ENCODE measurements at places on chromosomes 1 and 21.

GRCh38 chr1:236024641-236025040 is 40.2 kb downstream of the NID1 start:
- no peak for DNase-seq

DNA sequence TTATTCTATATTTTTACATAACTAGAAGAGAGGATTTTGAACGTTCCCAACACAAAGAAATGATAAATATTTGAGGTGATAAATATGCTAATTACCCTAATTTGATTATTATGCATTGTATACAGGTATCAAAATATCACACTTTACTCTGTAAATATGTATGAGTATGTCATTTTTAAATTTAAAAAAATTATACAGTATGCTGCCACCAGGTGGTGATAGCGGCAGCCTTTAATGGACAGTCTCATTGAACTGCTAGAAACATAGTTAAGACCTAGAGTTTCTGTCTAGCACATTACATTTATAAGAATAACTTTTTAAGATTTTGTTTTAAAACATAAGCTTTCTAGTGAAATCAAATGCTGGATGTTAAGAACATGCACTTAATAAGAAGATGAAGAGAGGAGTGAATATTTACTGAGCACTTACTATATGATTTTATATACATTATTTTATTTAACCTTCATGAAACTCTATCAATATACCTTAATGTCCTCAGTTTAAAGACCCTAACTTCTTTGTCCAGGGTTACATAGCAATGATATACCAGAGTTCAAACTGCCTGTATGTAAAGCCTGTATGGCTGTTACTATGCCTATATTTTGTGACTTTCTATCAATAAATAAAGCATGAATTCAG is 207.1 kb downstream of the NUF2 start:
- DNase-seq, result no peak

- no peak for DNase-seq
These were observed 90.9 kb downstream of the LRRC8C start for GRCh38 chr1:89723863-89724262.

DNA sequence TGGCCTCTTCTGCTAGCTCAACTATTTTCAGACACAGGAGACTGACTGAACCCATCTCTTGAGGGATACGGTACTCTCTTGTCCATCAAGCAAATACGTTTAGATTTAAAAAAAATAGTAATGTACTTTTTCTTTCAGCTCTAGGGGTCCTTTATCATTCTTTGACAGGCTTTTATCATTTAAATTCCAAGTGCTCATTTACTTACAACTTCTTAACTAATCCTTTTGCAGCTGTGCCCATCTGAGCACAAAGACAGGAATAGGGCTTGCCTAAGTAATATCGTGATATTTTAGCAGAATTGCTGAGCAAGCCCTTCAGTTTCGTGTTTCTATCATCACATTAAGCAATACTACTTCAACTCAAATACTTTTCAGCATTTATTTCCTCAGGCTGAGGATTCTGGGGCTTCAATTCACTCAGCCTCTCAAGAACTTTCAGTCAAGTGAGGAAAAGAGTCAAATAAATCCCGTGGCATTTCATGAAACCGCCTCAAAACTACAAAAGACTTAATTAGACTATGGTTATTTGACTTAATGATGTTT is 317.6 kb downstream of the BACH1 start:
- DNase-seq, result no peak

DNA sequence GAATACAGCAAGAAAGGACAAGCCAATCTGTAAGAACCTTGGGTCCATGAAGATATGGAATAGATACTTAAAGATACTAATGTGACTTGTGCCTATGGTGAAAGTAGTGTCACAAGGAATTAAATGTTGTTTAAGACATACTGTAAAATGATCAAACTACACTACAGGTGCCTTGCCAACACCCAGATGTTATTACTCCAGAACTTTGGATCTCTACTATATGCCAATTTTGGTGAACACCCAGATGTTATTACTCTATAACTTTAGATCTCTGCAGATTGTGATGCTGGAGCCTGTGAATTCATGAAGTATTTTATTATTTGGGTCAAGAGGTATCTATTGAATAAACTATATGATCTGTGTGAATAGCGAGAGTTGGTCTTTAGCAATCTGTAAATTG is 59.9 kb upstream of the B3GALT5 start:
- DNase-seq, result no peak

GRCh38 chr1:36651176-36651910 is 168.6 kb upstream of the CSF3R start:
- DNase-seq, result no peak

- no peak for DNase-seq
These were observed 32.5 kb upstream of the SLC19A1 start for GRCh38 chr21:45574691-45575090.

GRCh38 chr1:67645495-67646144 is 39.4 kb upstream of the GADD45A start:
- no peak for DNase-seq

DNA sequence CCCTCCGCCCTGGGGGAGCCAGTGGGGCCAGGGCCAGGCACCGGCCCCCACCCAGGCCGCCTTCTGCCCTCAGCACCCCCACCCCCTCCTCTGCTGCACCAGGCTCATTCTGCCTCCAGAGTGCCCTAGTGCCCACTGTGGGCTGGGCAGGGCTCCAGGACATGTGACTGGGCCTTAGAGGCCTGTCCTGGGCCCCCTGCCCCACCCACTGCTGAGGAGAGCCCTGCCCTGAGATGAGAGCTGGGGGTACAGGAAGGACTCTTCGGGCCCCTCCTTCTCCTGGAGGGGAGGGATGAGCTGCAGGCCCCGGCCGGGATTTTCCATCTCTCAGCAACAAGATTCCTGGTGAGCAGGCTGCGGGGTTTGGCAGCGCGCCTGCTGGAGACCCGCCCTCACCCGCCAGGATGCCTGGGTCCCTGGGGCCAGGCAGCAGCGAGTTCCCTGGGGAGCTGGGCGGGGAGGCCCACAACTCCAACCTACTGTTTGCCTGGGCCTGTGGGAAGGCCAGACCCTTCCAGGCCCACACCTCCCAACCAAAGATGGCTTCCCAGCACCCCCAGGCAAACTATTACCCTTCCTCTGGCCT is 14.0 kb downstream of the AHDC1 start:
- DNase-seq, result no peak

DNA sequence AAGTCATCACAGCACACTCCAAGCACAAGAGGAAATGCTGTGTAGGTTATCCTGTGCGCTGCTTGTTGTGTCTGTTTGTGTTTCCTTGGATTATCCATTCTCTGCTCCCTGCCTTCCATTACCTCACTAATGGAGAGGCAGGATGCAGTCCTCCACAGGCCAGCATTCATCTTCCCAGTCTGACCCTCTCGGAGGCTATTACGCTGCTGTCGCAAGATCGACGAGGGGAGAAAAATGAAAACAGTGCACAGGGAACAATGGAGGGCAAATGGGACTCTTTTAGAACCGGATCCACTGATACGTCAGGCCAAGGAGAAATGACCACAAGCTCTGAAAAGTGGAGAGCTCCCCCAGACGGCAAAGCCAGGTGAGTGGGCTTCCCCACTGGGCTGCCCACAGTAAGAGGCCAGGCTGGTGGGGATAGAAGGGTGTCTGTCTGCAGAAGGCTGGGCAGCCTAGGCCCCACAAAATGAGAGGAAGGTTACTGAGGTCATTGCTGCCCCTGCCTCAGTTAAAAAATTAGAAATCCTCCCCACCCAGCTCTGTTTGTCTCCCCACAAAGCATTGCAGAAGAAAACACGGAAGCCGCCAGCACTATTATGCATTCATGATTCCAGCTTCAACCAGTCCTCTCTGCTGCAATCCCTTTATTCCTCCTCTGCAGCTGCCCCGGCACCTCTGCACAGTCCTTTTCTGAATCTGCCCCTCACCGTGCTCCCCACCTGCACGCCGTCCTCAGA is 21.7 kb downstream of the LRRN2 start:
- DNase-seq, result no peak
